ENCODE measurements at places on chromosomes 5 and 9. TPM values are rescaled to one million over a fixed set of nuclear protein-coding genes. Genes with fewer than 3 reads are reported as not detected.

PCDHB12 gene
- total RNA-seq, result 5.1 TPM

DNA sequence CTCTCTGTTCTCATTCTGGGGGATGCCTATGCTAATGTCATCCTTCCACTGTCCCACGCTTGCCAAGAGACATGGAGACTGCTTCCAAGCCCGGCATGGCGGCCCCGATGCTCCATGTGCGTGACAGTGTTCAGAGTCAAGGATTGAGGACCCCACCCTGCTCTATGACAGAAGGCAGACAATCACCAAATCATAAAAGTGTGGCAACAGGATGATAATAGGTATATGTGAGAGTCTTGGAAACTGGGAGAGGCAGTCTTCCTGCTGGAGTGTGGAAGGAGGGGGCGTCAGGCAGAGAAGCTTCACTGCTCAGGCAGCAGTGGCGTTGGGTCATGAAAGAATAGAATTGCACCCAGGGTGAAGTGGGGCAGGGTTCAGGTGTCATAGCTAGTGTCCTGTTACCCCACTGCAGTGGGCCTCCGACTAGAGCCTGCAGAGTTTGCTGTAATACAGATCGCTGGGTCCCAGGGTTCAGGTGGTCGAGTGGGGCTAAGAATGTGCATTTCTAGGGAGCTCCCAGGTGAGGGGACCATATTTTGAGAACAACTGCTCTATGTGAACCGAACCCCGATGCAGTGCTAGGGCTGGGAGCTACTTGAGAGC, 12.5 kb upstream of the GADD45G start:
- DNase-seq, result no peak

CORO2A gene
- 0.68 TPM for total RNA-seq

FCN1 gene
- total RNA-seq, result not detected

DNA sequence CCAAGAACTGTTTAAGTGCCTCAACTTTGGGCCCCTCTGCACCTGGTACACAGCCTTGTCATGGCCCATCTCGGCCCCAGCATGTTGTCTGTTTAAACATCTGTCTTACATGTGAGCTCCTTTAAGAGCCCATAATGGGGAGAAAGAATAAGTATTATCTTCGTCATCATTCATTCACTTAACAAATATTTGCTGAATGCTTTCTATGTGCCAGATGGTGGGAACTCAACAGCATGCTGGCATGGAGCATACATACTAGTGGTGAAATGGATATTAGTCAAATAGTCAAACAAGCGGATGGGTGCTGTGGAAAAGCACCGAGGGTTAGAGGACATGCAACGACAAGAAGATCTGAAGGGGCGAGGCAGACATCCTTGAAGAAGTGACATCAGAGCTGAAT, 54.5 kb downstream of the GABBR2 start:
- DNase-seq, result no peak

All from A673 (cell line).